A673 (cell line): ENCODE measurements at places on chromosomes 6 and 20. TPM values are rescaled to one million over a fixed set of nuclear protein-coding genes. Genes with fewer than 3 reads are reported as not detected.

DNA sequence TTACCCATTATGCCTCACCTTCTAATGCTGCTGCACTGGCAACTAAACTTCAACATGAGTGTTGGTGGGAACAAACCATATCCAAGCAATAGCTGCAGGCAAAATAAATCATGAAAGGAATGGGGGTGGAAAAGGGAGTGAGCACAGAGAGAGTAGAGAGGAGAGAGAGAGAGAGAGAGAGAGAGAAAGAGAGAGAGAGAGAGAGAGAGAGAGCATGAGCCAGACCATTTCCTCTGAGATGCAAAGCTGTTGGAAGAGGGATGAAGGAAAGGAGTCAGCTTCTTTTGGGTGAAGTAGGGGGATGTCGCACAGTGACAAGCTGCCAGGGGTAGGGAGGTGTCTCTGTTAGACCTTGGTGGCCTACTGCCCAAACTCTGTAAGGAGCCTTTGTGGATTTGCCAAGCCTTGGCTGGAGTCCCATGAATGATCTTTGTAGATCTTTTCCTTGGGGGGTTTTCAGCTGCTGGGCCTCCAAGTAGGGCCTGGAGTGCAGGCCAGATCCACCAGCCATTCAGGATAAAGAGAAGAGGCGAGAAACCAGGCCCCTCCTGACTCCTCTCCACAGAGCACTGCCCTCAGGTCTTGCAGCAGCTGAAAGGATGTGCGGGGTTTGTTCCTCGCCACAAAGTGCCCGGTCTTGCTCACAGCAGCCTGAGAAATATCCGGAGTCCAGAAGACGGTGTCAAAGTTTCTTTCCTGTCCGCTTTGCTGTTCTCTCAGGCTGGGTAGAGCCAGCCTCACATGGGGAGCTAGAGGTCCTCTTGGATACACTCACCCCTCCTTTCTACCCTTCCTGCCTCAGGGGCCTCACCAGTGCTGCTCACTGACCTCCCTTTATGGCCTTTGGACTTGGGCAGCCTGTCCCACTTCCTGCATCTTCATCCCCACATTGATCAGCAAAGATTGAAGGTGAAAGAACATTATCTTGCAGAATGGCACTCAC is 17.8 kb downstream of the BTBD3 start:
- DNase-seq = no peak

DNA sequence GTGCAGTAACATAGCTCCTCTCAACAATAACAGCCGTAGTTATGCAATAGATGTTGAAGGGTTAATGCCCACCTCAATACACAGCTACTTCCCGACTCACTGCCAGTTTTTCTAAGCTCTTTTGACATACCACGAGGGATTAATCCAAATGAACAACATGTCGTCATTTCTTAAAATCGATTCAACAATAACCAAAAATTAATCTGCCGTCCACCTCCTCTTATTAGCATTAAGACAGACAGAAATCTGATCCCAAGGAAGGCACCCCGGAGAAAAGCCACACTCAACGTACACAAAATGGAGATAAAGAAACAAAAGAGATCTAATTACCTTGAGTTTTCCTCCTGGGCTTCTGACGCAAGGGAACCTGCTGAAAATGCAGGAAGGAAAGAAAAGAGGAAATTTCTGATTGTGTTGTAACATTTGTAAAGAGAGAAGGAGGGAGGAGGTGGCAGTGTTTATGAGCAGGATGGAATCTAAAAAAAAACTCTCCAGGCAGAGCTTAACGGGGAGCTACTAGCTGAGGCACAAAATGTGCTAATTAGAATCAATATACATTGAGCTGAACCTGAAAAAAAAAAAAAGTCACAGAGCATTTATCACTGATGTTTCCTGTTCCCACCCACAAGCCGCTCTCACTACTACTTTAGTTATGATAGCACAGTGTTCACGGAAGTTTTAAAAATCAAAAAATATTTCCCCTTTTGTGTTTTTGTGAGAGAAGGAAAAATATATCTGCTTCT is 109.3 kb downstream of the IPCEF1 start:
- peak; percentile 71 for DNase-seq

DNA sequence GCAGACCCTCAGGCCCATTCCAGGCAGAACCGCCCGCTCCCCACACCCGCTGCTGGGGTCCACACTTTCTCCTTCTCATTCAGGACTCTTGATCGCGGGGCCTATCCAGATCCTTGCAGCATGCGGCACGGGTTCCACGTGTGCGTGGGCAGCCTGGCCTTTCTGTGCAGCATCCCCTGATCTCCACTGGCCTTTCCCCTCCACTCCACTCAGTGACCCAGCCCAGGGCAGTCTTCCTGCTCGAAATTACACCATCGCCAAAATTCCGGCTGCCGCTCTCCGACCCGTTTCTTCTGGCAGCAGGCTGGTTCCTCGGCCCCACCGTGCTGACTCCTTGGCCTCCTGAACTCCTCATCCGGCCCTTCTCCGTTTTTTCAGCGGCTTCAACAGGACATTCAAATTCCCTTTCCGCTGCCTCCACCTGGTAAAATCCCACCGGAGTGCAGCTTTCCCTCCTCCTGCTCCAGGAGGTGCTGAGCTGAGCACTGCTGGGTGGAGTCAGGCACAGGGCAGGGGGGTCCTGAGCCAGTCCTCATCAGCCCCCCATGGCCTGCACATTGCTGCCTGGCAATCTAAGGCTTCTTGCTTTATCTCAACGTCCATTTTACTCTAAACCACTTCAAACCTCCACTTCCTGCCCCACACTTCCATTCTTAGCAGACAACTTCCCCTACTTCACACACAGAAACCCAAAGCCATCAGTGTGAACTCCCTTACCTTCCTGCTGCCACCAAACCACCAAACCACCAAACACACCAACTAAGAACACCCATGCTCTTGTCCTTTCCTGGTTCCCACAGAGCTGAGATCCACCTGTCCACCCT is 9.0 kb downstream of the SFT2D1 start:
- DNase-seq = no peak

DNA sequence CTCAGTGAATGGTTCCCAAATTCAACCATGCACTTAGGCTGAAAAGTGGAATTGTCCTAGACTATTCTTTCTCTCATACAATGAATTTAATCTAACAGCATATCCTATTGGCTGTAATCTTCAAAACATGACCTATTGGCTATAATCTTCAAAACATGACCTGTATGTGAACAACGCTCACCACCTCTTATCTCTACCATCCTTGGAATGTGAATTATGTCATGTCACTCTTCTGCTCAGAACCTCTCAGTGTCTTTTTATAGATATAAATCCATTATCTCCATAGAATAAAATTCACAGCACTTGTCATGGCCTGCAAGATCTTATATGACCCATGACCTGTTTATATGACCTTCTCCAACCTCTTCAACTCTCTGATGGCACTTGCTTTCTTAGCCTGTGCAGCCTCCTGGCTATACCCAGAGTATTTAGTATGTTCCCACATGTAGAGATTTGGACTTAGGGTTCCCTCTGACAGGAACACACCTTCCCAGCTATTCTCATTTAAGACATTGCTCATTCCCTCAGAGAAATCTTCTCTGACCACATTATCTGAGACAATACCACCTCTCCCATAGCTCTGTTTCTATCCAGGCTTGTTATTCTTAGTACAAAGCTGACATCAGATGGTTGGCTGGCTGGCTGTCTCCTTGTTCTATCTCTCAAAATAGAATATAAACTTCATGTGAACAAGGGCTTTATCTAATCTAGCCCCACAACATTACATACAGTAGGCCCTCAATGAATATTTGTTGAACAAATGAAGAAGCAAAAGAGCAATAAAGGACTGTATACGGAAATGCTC is 275.0 kb upstream of the PREP start:
- no peak for DNase-seq

MAFB gene
- 44.3 and 57.0 TPM in 2 replicates for total RNA-seq
